Uterus (tissue), 4 donors: ENCODE measurements at places on chromosomes 4 and X. TPM values are rescaled to one million over a fixed set of nuclear protein-coding genes. Genes with fewer than 3 reads are reported as not detected.

PNMA6A gene
- total RNA-seq, result 7.7 TPM

GRCh38 chrX:48520976-48521352 lies 644 bp upstream of the EBP start:
- DNase-seq, result no peak

DNA sequence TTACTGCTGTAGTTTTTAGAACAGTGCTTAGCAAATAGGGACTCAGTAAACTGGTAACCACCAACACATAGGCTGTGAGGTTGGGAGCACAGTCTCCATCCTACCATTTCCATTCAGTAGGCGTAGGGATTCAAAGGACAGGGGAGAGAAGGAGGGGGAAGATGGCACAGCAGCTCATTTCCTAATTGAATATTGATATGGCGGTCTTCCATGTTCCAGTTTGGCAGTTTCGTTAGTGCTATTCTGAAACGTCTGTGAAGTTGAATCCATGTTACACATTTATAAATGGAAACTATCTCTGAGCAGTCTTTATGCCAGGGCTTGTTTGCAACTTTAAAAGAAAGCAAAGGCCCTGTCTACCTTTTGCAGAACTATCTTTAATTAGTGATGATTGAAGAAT lies 105.5 kb downstream of the PARM1 start:
- no peak for DNase-seq

DNA sequence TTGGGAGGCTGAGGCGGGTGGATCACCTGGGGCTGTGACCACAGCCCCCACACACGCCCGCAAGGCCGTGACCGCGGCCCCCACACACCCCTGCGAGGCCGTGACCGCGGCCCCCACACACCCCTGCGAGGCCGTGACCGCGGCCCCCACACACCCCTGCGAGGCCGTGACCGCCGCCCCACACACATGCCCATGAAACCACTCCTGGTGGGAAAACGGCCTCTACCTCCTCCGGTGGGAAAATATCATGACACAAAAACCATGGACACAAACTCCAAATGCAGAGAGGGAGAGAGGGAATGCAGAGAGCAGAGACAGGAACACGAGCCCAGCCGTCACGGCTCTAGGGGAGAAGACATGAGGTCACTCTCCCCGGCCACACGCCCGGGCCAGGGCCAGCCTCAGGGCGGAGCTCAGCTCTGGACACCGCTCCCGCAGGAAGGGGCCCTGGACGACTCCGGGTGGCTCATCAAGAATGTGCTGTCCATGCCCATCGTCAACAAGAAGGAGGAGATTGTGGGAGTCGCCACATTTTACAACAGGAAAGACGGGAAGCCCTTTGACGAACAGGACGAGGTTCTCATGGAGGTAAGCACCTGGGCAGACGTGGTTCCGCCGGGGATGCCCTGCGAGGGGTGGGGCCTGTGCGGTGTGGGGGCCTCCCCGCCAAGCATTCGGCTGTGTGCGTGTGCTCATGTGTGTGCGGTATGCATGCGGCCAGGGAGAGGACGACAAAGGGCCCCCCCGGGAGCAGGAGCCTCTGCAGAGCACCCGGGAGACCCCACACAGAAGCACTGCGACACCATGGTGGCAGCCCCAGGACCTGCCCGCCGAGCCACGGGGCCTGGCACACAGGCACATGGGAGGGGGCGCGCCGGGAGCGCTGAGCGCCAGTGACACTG lies 17.4 kb downstream of the ATP5ME start:
- no peak for DNase-seq

DNA sequence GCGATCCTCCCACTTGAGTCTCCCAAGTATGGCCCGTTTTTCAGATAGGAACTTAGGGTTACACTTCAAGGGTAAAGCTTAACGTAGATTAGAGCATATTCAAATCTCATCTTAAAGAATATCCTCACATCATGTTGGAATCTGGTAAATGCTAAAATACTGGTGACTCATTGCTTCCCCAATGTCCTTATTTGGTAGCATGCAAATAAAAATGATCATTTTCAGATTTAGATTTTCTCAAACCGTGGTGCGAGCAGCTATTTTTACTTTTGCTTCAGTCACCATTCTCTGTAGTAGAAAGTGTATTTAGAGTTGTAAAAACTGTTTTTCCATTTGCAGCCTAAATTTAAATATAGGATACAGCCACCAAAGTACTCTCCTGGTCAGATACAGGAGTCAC lies 101.5 kb upstream of the MAML3 start:
- no peak for DNase-seq

- DNase-seq, result no peak
These were observed 391.0 kb upstream of the DIPK2B start for GRCh38 chrX:45591650-45592049.

- DNase-seq, result peak; percentile 47
These were observed 16.0 kb downstream of the IGFBP7 start for GRCh38 chr4:57093845-57094831.

KANTR gene
- 40.7 TPM for total RNA-seq
